ENCODE measurements at places on chromosomes 6 and 20.

- DNase-seq, result no peak
These were observed 17.8 kb downstream of the JAG1 start for GRCh38 chr20:10655720-10656669.

DNA sequence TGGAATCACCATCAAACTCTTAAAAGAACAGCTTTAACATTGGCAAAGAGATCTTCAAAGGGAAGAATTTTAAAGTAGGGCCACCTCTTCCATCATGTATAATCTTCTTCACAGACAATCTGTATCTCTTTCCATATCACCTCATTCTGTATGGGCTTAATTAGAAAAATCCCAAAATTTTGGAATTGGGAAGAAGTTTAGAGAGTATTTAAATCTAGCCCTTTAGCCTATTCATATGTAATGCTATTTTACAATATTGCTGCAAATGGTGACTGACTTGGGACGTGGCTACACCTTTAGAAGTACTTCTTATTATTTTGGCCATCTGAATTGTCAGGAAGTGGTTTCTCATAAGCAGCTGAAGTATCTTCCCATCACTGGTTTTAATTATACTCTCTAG lies 474.3 kb downstream of the RFPL4B start:
- no peak for DNase-seq

DNA sequence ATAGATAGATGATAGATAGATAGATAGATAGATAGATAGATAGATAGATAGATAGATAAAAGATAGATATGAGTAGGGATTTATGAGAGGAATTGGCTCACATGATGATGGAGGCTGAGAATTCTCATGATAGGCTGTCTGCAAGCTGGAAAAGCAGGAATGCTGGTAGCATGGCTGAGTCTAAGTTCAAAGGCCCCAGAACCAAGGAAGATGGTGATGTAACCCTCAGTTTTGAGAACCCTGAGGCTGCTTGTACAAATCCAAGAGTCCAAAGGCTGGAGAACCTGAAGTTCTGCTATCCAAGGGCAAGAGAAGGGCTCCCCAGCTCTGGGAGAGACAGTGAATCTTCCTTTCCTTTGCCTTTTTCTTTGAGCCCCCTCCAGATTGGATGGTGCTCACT lies 210.8 kb downstream of the RFPL4B start:
- DNase-seq, result no peak

GRCh38 chr6:82118150-82118562 lies 129.4 kb downstream of the IBTK start:
- no peak for DNase-seq

DNA sequence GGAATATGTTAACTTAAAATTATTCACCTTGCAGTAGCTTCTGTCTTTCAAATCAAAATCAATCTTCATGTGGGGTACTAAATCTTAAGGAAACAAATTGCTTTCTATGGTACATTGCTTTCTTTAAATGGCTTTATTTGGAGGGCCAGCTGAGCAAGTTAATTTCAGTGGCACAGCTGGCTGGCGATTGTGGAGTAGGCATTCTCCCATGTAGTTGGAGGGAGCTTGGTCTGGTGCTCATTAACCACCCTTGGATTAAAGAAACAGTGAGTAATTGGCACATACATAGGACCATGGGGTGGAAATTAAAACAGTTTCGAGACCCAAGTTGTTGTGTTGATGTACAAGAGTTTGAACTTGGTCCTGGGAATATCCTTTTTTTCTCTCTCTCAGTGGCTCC lies 201.3 kb upstream of the CHD6 start:
- no peak for DNase-seq

- no peak for DNase-seq
These were observed 105.5 kb downstream of the AGPAT4 start for GRCh38 chr6:161168281-161168891.

- DNase-seq, result peak; percentile 66
These were observed at the start of gene STX11 for GRCh38 chr6:144149894-144150709. TSS of gene STX11 (plus strand) at chr6:144150517. CDS start at chr6:144186628, 36,111 bp downstream.

GRCh38 chr20:24735263-24735662 lies 213.8 kb upstream of the CST7 start:
- DNase-seq, result no peak

DNA sequence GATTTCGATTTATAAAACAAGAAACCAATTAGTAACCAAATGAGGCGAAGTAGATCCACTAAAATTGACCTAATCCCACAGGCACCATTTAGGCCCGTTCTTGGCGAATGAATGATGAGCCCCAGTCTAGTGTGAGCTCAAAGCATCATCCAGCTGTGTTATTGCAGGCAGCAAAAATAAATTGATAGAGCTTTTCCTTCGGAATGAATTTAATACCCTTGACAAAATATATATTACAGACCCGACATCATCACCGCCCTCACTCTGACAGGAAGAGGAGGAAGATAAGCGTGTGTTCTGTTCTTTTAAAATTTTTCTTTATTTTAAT lies 7.8 kb downstream of the SIM1 start:
- DNase-seq, result no peak

DNA sequence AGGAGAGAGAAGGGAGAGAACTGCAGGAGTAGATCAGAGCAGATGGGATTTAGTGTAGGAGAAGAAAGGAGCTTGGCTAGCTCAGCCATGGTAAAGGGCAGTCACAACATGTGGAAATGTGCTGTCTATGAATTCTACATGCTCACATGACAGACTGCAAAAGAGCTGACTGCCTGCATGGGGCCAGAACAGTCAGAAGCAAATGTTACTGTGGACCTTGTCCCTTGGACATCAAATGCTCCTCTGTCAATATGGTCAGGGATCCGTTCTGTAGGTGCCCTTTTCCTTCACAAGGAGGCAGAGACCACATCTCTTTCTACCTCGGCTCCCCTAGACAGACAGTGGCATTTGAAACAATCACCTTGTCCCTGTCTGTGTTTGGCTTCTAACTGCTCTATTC lies 46.6 kb upstream of the HIVEP1 start:
- no peak for DNase-seq

- DNase-seq, result no peak
These were observed 72.9 kb upstream of the SCP2D1 start for GRCh38 chr20:18740726-18741125.

GRCh38 chr6:118548136-118548535 lies at the start of gene PLN:
TSS of gene PLN (plus strand) at chr6:118548296. CDS start at chr6:118558922, 10,626 bp downstream.
- no peak for DNase-seq

GRCh38 chr6:38584731-38585130 lies 55.0 kb downstream of the BTBD9 start:
- no peak for DNase-seq

- no peak for DNase-seq
These were observed 723.2 kb downstream of the EPM2A start for GRCh38 chr6:145012039-145012662.

GRCh38 chr20:22791877-22792525 lies 207.6 kb upstream of the FOXA2 start:
- no peak for DNase-seq

- peak; percentile 52 for DNase-seq
These were observed 38.7 kb downstream of the GNAS start for GRCh38 chr20:58891086-58891717.

DNA sequence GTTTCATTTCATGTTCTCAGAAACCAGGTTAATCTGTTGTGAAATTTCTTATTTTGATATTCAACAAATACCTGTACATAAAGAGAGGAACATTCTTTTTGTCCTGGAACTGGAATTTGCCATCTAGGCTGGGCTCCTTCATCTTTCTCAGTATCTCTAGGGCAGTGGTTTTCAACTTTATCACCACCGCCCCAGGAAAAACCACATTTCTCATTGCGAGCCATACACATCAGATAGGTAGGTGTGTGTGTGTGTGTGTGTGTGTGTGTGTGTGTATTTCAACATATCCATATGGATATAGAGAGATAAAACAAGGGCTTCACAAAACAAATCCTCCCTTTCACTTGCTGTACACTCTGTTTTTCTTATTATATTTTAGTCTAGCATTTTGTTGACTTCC lies 24.1 kb downstream of the BFSP1 start:
- no peak for DNase-seq

GRCh38 chr20:11917663-11918062 lies at the start of gene BTBD3:
TSS of gene BTBD3 (plus strand) at chr20:11917893. CDS start at chr20:11918276, 383 bp downstream.
- no peak for DNase-seq

DNA sequence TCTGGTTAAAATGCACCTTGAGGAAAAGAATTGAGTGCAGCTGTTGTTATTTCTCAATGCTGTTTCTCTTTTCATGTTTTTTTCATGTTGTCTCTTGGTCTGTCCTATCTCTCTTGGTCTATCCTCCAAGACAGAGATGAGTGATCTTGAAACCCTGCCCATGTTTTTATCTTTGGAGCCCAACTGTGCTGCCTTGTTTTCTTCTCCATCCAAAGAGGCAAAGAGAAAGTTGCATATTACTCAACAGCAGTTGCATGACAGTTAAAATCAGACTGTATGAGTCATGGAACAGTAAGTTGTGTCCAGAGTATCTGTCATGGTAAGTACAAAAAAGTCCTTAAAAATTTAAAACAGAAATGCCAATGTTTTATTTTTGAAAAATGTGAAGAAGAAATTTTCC lies 26.2 kb downstream of the BCAS1 start:
- no peak for DNase-seq

- DNase-seq, result no peak
These were observed 417.0 kb upstream of the JAG1 start for GRCh38 chr20:11090751-11091150.

DNA sequence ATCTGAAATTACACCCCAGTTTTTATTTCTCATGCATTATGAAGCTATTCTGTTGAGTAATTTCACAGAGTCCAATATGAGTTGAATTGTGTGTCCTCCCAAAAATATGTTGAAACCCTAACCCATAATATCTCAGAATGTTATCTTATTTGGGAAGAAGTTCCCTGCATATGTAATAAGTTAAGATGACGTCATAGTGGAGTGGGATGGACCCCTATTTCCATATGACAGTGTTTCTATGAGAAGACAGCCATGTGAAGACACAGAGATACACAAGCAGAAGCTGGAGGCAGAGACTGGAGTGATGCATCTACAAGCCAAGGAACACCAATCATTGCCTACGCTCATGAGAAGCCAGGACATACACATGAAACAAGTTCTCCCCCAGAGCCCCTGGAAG lies 81.3 kb downstream of the RFPL4B start:
- DNase-seq, result no peak

DNA sequence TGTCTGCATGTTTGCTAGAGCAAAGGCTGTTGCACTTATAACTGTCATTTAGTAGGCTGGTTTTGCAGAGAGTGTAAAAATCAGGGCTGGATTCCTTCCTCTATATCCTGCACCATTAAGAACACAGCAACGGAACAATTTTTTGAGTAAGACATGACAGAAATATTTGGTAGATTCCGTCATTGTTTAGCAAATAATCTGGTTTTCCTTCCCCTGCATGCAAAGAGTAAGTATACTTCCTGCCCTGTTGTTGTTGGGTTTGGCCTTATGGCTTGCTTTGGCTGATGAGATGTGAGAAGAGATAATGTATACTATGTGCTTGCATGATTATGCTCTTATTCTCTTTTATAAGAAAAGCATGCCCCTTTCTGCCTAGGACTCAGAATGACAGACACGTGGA lies 23.8 kb downstream of the MANEA start:
- no peak for DNase-seq

DNA sequence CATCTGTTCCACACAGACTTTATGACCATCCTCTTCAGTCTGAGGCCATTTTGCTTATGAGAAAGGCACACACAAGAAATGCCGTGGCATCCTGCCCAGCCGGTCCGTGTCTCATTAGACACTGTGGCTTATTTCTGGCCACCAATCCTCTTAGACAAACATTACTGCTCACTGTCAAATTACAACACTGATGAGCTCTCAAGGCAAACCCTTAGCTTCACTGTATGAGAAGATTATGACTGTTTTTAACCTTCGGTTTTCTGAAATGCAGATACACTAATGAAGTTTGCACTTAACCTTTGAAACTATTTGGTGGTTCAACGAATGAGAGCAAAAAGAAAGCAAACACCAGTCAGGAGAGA lies 50.5 kb upstream of the DST start:
- no peak for DNase-seq

GRCh38 chr6:14930366-14930989 lies 315.4 kb upstream of the JARID2 start:
- no peak for DNase-seq

GRCh38 chr6:159176913-159177312 lies 7.7 kb downstream of the FNDC1 start:
- no peak for DNase-seq

DNA sequence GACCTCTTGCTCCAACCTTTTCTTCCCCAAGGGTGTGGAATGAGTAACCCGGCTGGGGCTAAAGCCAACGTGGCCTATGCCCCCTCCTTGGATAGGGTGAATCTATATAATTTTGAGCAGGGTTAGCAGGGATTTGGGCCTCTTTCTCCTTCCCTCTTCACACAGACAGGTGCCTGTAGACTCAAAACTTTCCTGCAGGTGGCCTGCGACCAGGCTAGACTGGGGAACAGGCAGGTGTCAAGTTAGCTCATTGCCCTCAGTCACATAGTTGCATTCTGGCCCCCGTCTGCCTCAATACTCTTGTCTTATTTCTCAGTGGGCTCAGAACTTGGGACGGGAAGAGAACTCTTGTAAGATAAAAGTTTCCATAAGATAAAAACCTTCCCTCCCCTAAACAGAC lies 243.0 kb downstream of the ATXN1 start:
- no peak for DNase-seq

DNA sequence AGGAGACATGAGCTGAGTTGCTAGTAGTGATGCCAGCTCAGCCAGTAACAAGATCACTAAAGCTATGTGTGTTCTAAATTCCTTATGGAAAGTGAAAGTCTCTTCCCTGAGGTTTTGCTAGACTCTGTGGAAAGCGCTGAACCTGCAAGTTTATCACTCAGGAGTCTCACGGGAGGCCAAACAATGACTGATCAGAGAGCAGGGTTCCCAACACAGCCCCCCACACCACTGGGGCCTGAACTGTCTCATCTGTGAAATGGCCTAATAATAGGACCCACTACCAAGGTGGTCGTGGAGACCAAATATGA lies 19.9 kb downstream of the ACSS1 start:
- DNase-seq, result no peak

- no peak for DNase-seq
These were observed 86.2 kb upstream of the THBS2 start for GRCh38 chr6:169339731-169340309.

DNA sequence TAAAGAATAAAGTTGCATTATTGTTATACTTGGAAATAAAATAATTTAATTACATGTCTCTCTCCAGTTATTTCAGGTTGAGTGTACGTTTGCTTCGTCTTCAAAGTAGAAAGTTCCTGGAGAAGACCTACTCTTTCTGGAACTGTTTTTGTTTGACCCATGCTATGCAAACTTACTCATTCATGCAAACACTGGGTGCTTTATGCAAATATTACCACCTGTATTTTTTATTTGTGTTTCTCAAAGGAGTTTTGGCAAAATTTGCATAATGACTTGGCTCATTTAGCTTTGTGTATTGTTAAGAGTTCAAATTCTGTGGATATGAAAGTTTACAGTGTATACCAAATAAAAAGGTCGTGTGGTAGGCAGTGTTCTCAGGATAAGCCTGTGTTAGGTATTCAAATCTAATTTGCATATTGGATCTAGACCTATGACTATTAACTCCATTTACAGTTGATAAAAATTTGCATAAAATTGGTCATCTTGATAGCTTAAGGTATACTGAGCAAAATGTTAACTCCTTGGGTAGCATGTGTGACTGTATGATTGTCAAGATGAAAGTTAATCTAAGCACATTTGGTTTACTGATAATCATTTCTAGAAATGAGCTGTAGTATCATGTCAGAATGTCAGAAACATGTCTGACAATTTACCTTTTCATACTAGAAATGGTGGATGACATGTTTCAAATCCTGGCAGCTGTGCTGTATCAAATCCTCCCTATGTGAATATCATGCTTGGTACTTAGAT lies 65.2 kb downstream of the CDKAL1 start:
- no peak for DNase-seq

GRCh38 chr6:138973466-138974153 lies 14.4 kb downstream of the REPS1 start:
- no peak for DNase-seq
